ENCODE measurements at places on chromosomes 4 and X.

DNA sequence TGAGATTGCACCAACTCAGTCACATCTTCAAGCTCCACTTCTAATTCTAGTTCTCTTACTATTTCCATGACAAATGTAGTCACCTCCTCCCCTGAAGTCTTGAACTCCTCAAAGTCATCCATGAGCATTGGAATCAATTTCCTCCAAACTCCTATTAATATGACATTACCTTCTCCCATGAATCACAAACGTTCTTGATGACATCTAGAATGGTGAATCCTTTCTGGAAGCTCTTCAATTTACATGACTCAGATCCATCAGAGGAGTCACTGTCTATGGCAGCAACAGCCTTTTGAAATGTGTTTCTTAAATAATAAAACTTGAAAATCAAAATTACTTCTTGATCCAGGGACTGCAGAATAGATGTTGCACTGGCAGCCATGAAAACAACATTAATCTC is 34.5 kb downstream of the GALNTL6 start:
- DNase-seq, result peak; percentile 8

DNA sequence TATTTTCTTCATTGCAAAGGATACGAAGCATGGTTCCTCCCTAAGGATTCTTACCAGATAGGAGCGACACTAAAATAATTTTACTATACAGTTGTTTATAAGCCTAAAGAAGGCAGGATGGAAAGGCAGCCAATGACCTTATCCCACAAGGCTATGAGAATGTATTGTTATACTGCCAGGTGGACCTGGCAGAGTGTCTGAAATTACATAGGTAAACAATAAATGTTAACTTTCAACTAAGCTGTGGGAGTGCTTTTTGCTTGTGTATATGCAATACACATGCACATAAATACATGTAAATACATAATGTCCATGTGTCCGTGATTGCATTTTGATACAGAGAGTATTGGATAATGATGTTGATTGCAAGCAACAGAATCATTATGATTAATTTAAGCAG is 850.6 kb downstream of the CENPC start:
- no peak for DNase-seq

DNA sequence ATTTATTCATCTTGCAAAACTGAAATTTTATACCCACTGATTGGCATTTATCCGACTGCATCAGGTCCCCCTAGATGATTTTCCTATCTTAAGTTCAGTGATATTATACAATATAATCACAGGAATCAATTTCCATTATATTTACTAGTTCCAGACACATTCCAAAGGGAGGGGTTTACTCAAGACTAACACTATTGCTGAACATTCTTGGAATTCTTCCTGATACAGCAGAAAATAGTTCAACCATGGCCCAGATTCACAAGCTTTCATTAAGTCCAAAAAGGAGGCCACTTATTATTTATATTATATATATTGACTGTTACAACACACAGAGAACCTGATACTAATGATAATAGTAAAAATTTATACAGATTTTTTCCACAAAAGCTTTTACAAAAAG is 2353.6 kb downstream of the PCDH7 start:
- DNase-seq, result no peak

DNA sequence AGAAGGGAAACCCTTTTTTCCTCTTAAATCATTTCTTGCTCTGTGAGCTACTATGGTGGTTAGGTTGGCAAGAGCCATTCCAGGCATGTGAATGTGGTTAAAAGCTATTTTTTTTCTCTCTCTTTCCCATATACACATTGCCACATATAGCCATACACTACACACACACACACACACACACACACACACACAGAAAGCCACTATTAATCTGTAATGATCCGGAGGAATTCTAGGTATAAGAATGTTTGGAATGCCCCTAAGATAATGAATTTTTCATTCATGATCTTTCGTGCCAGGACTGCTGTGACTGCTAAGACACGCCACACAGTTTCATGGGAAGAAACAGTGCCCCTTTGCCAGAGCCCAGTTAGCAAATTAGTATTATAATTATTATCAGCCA is 21.8 kb upstream of the TLL1 start:
- DNase-seq, result no peak

DNA sequence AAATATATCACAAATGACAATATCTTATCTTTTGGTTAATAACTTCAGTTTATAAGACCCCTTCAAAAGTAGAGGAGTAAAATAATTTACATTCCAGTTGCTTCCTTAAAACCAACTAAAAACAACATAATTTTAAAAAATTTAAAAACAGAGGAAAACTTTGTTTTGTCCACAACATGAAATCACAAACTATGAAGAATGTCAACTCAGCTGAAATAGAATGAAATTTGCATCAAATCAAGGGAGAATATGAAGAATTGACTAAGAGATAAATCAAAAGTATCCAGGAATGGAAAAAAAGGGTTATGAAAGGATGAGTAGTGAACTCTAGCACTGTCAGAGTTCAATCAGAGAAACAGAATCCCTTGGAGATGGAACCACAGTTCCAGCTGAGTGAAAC is 2.2 kb upstream of the YY2 start:
- DNase-seq, result no peak

- no peak for DNase-seq
Observed at GRCh38 chr4:57193209-57193810, 83.1 kb upstream of the IGFBP7 start.

GRCh38 chrX:153635388-153635787 is 11.6 kb upstream of the DUSP9 start:
- no peak for DNase-seq

- no peak for DNase-seq
Observed at GRCh38 chr4:33386764-33387163, 2666.6 kb downstream of the PCDH7 start.

DNA sequence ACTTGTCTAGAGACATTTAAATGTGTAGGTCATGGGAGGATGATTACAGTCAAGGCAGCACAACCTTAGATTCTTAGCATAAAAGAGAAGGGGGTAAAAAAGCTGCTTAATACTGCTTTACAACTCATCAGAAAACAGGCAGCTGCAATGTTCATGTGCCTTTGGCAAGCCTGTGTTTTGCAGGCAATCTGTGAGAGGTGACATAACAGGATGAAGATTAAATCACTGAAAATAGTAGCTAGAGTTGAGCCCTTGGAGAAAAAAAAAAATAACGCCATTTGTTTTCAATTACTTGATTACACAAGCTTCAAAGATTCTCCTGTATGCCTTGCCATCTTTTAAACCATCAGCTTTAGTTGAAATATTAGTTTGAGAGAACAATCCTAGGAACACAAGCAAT is 847.6 kb upstream of the LCORL start:
- no peak for DNase-seq

DNA sequence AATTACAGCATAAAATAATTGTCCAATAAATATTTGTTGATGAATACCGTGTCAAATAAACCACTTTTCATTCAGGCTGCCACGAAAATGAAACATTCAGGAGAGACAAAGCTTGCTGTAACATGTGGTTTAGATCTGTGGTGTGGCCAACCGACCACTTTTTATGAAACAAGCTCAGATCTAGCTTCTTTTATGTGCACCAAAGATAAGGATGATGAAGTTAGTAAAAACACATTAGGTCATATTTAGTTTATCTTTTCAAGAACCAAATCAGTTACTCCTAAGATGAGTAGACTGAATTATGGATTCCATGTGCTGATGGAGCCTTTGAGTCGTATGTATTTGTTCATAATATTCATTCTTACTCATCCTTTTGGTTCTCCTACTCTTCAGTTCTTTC is 35.8 kb downstream of the STOX2 start:
- no peak for DNase-seq

- no peak for DNase-seq
Observed at GRCh38 chr4:70713453-70714078, 8.2 kb upstream of the RUFY3 start.

GRCh38 chrX:149829751-149830191 is 48.0 kb downstream of the MAGEA9 start:
- DNase-seq, result peak; percentile 1

DNA sequence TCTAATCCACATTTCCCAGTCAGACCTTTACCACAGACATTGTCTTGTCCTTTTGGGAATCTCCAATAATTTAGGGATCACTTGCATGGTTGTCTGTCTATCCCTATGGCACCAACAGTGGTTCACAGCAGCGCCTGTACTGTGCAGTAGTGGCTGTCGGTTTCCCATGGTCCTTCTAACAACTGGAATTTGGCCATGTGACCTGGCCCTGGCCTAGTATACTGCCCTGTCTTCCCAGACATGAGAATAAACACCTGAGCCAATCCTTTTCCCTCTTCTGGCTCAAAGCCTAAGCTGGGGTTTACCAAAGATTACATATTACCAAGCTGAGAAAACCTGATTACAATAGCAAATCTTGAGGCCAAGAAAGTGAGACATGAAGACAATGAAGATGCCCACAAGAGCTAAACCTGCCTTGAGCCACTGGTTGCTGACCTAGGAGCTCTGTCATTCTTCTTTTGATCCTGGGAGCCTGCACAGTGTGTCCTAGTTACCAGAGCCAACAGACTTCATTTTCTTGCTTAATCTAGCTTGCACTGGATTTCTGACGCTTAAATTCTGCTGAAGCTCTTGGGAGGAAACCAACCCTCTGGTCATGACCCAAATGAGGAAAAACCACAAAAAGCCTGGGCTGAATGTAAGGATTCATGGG is 92.1 kb downstream of the SCD5 start:
- no peak for DNase-seq

GRCh38 chr4:184268584-184269160 is 51.0 kb upstream of the ENPP6 start:
- DNase-seq, result no peak

GRCh38 chr4:114093221-114093715 is 113.8 kb upstream of the ARSJ start:
- no peak for DNase-seq

GRCh38 chr4:93384241-93384640 is 444.3 kb upstream of the ATOH1 start:
- no peak for DNase-seq

DNA sequence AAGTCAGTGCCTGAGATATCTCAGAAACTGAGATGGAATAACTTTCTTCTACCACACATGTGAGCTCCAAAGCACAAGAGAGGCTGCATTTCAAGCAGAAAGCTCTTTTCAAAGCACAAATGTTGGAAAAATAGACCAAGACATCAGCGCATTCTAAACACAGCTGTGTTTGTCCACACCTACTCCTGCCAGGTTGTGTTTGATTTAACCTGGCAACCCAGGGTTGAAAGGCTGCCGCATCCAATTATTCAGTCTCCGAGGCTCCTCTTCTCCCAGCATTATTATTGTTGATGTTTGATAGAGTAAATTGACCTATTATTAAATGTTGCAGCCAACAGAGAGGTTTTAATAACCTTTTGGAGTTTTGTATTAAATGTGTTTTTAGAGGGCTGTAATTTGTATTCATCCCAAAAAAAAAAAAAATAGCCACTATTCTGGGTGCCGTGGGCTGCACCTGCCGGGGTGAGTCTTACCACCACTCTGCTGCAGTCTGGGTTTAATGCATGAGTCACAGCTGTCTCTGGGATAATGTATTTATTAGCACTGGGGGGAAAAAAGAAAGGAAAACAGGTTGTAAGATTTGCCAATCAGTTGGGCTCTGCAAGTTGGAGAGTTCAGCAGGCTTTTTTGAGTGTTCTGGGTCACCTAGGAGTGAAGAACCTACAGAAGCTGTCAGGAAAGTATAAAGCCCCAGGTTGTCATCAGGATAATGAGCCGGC is 105.2 kb upstream of the NOCT start:
- DNase-seq, result no peak
